ENCODE measurements at places on chromosomes 5 and 9.

DNA sequence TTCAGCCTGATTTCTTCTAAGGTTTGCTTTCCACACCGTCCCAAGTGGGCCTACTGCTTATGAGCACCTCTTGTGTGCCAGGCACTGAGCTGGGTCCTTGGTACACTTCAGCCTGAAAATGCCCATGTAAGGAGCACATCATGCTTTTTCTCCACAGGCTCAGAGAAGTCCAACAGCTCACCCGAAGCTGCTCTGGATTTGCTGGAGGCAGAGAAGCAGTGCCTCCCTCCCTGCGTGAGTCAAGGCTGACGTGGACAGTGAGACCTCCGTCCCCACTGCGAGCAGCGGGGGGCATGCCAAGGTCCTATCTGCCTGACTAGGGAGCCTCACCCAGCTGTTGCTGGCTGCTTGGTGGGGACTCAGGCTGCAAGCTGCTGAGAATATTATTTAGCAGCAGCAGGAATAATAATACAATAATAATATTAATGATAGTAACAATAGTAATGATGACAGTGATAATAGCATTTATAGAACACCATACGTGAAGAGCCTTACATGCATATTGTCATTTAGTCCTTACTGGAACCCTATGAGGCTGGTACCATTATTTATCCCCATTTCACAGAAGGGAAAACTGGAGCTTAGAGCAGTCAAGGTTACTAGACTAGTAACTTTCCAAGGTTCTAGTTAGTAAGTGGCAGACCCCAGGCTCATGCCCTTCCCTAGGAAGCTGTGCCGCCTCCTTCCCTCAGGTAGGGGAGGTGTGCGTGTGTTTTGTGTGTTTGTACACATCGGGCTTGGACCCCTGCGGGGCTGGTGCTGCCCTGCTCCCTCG is 194.8 kb downstream of the HSPA4 start:
- no peak for DNase-seq

- no peak for DNase-seq
These were observed 60.9 kb upstream of the ORM1 start for GRCh38 chr9:114261987-114262386.

DNA sequence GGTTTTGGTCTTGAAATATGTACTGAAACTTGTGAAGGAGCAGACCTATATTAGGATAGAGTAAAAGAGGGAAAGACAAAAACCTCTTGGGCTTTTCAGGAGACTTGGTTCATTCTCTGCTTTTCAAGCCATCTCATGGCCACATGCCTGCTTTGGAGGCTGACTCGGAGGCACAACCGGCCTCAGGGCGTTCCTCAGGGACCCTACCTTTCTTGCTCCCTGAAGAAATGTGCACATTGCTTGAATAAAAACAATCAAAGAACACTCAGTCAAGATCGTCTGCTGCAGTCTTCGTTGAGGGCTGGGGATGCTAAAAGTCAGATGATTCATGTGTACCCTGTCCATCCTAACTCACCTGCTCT is 994 bp downstream of the IRGM start:
- no peak for DNase-seq

GRCh38 chr5:149237662-149238061 is 34.0 kb upstream of the AFAP1L1 start:
- DNase-seq, result no peak

- DNase-seq, result no peak
These were observed 69.9 kb downstream of the INSYN2B start for GRCh38 chr5:169910393-169910792.

DNA sequence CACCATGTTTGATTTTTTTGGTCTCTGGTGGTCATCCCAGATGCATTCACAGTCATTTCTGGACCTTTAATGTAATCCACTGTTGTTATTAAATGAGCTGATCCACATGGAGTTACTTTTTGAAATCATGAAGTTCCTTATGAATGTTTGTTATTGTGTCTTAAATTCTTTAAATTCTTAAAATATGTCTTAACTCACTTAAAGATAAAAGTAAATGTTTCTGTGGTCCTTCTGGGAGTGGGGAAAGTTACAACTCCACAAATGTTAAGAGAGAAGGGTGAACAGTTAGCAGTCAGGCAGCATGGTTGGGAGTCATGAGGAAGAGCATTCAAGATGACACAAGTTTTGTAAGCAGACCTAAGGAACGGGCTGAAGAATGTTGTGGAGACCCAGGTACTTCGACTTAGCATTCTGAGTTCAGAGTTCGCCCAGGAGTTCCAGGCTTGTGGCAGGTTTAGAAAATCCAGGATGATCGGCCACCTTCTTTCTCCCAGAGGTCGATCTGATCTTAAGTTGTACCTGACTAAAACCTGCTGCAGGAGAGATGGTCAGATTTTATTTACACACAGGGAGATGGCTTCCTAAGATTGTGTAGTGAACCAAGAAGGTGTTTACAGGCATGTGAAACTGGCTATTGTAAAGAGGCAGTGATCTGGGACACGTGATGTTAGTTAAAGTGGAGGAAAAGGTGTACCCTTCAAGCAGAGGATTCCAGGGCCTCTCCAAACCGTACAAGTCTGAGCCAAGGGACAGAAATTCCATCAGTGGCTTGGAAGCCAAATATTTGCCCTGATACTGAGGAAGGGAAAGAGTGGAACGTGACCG is 17.2 kb downstream of the SLC1A1 start:
- no peak for DNase-seq

GRCh38 chr9:36941441-36941840 is 92.6 kb downstream of the PAX5 start:
- DNase-seq, result no peak

DNA sequence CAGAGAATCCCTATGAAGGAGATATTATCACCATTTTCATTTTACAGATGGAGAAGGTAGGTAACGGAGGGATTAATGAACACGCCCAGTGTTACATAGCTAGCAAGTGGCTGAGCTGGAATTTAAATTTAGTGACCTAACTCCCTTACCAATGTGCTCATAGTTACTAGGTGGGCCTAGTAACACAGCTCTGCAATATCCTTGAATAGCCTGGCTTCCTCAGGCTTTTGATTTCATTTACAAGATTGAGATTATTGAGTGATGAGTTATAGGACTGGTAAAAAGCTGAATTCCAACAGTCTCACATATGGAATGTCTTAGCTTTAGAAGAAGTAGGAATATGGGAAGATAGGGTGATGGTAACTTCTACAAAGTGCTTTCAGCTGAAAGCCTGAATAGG is 336.3 kb upstream of the KIF2A start:
- DNase-seq, result no peak

DNA sequence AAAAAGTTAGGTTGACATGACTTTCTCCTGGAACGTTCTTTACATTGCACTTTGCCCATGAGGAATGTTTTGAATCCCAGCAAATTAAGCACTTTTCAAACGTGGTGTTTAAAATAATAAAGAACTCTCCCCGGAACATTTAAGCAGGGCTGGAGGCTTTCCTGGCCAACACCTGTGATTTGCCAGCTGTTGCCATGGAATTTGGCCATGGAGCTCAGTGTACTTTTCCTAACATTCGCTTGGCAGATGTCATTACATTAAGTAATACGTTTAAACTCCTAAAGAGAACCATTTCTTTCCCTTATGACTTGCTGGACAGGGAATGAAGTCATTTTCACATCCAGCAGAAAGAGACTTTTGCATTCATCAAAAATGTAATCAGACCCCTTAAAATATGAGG is 146.1 kb downstream of the GAS1 start:
- no peak for DNase-seq

GRCh38 chr9:90832261-90832660 is 30.6 kb downstream of the SYK start:
- DNase-seq, result no peak

- no peak for DNase-seq
These were observed 71.6 kb upstream of the HSPB3 start for GRCh38 chr5:54383941-54384340.

DNA sequence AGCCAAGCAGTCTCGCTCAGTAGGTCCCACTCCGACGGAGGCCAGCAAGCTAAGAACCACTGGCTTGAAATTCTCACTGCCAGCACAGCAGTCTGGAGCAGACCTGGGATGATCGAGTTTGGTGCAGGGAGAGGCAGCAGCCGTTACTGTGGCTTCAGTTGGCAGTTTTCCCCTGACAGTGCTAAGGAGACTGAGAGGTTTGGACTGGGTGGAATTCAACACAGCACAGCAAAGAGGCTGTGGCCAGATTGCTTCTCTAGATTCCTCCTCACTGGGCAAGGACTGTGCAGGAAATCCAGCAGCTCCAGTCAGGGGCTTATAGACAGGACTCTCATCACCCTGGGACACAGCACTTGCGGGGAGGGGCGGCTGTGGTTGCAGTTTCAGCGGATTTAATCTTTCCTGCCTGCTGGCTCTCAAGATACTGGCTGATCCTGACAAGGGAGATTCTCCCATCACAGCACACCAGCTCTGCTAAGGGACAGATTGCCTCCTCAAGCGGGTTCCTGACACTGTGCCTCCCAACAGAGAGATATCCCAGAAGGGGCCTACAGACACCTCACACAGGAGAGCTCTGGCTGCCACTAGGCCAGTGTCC is 122.1 kb downstream of the YIPF5 start:
- no peak for DNase-seq

GRCh38 chr9:134775081-134775951 is 105.3 kb upstream of the FCN2 start:
- no peak for DNase-seq

DNA sequence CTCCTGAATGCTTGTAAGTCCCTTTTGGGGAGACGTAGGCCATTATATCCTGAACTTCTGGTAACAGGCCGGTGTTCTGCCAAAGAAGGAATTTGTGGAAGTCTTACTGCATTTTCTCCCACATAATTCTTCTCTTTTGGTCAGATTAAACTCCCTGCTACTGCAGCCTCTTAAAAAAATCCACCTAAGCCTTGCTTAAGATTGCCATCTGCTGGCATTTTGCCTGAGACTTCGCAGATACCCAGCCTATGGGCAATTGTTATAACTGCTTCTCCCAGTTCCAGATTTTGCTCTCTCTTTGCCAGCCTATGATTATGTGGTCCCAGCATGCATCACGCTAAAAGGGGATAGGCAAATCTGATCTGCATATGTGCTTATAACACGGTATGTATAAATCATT is 391.6 kb upstream of the CHD1 start:
- no peak for DNase-seq

DNA sequence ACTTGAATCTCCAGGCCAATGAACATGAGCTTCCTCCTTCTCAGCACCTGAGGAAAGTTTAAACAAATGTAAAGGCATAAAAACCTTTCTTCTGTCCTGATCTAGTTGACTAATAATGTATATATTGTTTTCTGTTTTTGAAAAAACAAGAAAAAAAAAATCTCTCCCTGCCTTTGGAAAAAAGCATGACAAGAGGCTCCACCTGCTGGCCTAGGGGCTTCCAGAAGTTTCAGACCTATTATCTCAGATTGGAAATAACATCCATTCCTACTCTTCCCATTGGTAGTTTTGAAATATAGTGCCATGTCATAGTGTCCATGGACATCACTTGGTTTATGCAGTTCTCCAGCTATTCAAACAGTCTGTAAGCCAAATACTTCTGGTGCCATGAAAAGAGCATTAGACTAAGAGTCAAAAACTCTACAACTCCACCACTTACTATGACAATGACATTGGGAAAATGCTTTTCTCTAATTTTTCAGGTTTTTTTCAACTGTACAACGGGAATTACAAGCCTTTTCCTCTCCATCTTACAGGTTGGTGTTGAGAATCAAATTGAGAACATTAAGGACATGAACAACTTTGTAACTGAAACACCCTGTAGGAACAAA is 409.6 kb upstream of the MPDZ start:
- DNase-seq, result no peak
